ENCODE measurements at places on chromosomes 2 and 18. TPM values are rescaled to one million over a fixed set of nuclear protein-coding genes. Genes with fewer than 3 reads are reported as not detected.

- H3K27ac ChIP-seq, result no peak overlapping the region
- no peak for DNase-seq
- H3K27me3 ChIP-seq, result no peaks in the 10 kb centered on the region
- H3K36me3 ChIP-seq, result no peaks in the 10 kb centered on the region
Measured at GRCh38 chr2:165281387-165281786, 42.2 kb downstream of the SCN2A start.

Gene PPP1R1C
- total RNA-seq, result not detected

- no peaks in the 10 kb centered on the region for H3K4me1 ChIP-seq
- no peaks in the 10 kb centered on the region for H3K36me3 ChIP-seq
- H3K4me3 ChIP-seq, result no peak overlapping the region
- H3K27ac ChIP-seq, result no peak overlapping the region
- DNase-seq, result no peak
Measured at GRCh38 chr2:152548111-152548875, 169.0 kb downstream of the PRPF40A start.

DNA sequence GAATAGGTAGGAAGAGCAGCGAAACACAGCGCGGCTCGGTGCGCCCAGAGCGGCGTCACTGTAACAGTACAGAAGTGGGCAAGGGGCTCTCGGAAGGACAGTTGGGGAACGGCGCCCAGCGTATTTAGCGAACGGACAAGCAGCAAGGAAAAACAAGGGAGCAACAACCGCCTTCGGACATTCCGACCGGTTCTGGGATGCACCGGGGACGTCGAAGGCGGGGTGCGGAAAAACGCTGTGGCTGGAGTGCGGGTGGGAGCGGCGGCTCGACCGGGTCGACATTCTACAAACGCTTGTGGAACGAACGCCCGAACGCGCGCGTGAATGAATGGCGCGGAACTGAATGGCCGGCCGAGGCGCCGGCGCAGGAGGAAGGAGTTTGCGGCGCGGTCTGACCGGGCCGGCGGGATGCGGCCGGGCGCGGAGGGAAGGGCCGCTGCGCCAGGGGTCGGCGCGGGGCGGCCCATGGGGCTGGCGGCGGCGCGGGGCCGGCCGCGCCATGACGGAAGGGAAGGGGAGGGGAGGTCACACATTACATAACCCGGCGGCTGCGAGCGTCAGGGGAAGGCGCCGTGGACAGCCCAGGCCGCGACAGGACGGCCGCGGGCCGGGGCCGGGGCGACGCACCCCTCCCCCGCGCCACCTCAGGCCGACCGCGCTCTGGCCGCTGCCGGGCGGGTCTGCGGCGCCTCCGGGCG, 605 bp downstream of the REV1 start:
- peak overlapping the region; percentile 86 for H3K4me3 ChIP-seq
- H3K4me1 ChIP-seq, result peaks cover 42% of the 10 kb centered on the region
- H3K36me3 ChIP-seq, result peaks cover 13% of the 10 kb centered on the region
- peak overlapping the region; percentile 90 for H3K27ac ChIP-seq
- peak; percentile 47 for DNase-seq

- peaks cover 20% of the 10 kb centered on the region for H3K36me3 ChIP-seq
- no peak overlapping the region for H3K4me3 ChIP-seq
- H3K27ac ChIP-seq, result no peak overlapping the region
- no peaks in the 10 kb centered on the region for H3K27me3 ChIP-seq
- DNase-seq, result no peak
Measured at GRCh38 chr18:56934906-56935305, 212.0 kb upstream of the BOD1L2 start.

DNA sequence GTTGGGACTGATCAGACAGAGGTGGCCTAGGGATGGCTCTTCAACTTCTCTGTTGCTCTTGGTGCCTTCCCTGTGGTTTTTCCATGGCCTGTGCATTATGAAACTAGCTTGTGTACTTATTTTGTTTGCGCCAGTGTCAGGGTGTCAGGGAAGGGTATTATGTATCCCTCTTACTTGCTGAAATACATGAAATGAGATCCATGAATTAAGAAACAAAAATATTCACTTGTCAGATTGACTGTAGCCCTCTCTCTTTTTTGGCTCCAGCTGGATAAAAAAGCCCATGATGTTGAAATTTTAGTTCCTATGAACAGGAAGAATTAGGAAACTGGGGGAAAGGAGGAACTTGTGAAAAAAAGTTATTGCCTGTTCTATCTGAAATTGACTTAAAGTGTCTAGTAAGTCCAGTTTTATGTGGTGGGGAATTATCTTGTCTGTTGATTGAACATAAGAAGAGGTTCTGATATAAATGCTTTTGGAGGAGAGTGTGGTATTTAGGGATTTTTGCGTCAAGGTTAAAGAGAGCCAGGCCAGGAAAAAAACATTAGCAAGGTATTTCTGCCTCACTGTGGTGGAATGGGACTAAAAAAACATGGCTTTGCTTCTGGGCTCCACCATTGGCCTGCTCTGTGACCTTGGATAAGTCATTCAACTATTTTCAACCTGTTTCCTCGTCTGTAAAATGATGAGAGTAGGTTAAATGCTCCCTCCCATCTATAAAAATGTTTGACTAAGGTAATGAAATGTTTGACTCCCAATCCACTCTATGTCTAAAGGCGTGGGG, 12.0 kb downstream of the UGP2 start:
- no peak for DNase-seq
- peaks cover 12% of the 10 kb centered on the region for H3K36me3 ChIP-seq
- H3K4me3 ChIP-seq, result no peak overlapping the region
- no peak overlapping the region for H3K27ac ChIP-seq
- peaks cover 67% of the 10 kb centered on the region for H3K4me1 ChIP-seq

- H3K4me1 ChIP-seq, result no peaks in the 10 kb centered on the region
- H3K27me3 ChIP-seq, result peaks cover 5% of the 10 kb centered on the region
- no peak overlapping the region for H3K27ac ChIP-seq
- no peak overlapping the region for H3K4me3 ChIP-seq
- no peaks in the 10 kb centered on the region for H3K36me3 ChIP-seq
Measured at GRCh38 chr2:138744713-138745112, 35.5 kb downstream of the NXPH2 start.

Gene ANKRD29
- not detected for total RNA-seq

Gene DSG3
- not detected for total RNA-seq

GRCh38 chr2:178530625-178531142, 50.4 kb downstream of the PLEKHA3 start:
- H3K36me3 ChIP-seq, result peaks cover 65% of the 10 kb centered on the region
- H3K4me1 ChIP-seq, result peaks cover 46% of the 10 kb centered on the region
- H3K27me3 ChIP-seq, result no peaks in the 10 kb centered on the region
- no peak overlapping the region for H3K4me3 ChIP-seq
- H3K27ac ChIP-seq, result peak overlapping the region; percentile 15

- H3K27ac ChIP-seq, result no peak overlapping the region
- H3K36me3 ChIP-seq, result no peaks in the 10 kb centered on the region
- H3K27me3 ChIP-seq, result peaks cover 5% of the 10 kb centered on the region
- H3K4me1 ChIP-seq, result no peaks in the 10 kb centered on the region
- no peak for DNase-seq
- H3K4me3 ChIP-seq, result no peak overlapping the region
Measured at GRCh38 chr18:3748086-3748485, 298.1 kb downstream of the TGIF1 start.

DNA sequence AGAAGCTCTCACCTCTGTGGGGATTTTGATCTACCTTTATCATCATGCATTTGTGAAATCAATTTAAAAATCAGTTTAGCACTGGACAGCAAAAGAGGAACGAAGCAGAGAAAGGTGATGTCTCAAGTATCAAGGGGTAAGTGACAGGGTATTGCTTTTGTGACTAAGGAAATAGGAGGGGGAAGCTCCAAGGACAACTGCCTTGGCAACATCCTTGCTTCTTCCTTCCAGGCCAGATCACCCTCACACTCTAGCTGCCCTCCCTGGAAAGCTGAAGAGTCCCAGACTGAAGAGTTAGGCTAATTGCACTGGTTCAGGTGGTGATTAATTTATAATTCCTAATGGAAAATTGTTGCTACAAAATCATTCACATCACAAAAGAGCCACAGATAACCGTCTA, 859.1 kb upstream of the ACVR2A start:
- no peaks in the 10 kb centered on the region for H3K4me1 ChIP-seq
- no peak overlapping the region for H3K27ac ChIP-seq
- peaks cover 3% of the 10 kb centered on the region for H3K27me3 ChIP-seq
- H3K4me3 ChIP-seq, result no peak overlapping the region

- DNase-seq, result peak; percentile 73
- peaks cover 25% of the 10 kb centered on the region for H3K36me3 ChIP-seq
- H3K27ac ChIP-seq, result no peak overlapping the region
- no peaks in the 10 kb centered on the region for H3K4me1 ChIP-seq
Measured at GRCh38 chr2:54665436-54665856, 58.0 kb upstream of the EML6 start.

GRCh38 chr2:173692068-173692467, 273.1 kb downstream of the SP3 start:
- H3K4me3 ChIP-seq, result no peak overlapping the region
- H3K27me3 ChIP-seq, result peaks cover 3% of the 10 kb centered on the region
- no peak overlapping the region for H3K27ac ChIP-seq
- H3K36me3 ChIP-seq, result no peaks in the 10 kb centered on the region

- H3K27ac ChIP-seq, result peak overlapping the region; percentile 61
- H3K36me3 ChIP-seq, result peaks cover 13% of the 10 kb centered on the region
- H3K4me1 ChIP-seq, result peaks cover 5% of the 10 kb centered on the region
- no peaks in the 10 kb centered on the region for H3K27me3 ChIP-seq
Measured at GRCh38 chr2:47501374-47502200, 98.6 kb downstream of the MSH2 start.

DNA sequence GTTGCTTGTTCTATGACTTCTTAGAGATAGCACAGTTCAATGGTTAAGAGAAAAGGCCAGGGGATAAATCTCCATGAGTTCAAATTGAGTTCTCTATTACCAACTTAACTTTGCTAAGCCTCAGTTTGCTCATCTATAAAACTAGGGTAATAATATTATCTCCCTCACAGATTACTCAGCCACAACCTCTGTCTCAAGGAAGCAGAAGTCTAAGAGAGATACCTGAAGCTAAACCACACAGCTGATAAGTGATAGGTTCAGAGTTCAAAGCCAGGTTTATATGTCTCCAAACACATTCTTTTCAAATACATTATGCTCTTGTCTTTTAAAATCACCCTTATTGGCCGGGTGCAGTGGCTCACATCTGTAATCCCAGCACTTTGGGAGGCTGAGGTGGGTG, 287.7 kb downstream of the NBAS start:
- H3K36me3 ChIP-seq, result peaks cover 39% of the 10 kb centered on the region
- no peak overlapping the region for H3K27ac ChIP-seq

DNA sequence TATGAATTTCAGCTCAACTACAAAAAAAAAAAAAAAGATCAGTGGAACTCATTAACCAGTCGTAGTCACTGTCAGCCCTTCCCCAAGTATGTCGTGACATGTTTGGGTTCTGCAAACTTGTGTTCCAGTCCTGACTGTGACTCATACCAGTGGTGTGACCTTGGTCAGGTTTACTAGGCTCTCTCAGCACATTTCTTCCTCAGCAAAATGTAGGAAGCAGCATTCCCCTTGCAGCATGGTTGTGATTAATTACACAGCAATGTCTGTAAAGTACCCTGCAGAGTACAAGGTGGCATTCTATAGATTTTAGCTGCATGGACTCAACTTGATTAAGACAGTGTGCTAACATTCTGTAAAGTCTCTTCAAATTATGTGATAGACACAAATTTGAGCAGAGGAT, 156.9 kb downstream of the LAMA1 start:
- no peak for DNase-seq
- no peaks in the 10 kb centered on the region for H3K36me3 ChIP-seq
- H3K4me3 ChIP-seq, result no peak overlapping the region
- H3K4me1 ChIP-seq, result no peaks in the 10 kb centered on the region
- H3K27me3 ChIP-seq, result no peaks in the 10 kb centered on the region

DNA sequence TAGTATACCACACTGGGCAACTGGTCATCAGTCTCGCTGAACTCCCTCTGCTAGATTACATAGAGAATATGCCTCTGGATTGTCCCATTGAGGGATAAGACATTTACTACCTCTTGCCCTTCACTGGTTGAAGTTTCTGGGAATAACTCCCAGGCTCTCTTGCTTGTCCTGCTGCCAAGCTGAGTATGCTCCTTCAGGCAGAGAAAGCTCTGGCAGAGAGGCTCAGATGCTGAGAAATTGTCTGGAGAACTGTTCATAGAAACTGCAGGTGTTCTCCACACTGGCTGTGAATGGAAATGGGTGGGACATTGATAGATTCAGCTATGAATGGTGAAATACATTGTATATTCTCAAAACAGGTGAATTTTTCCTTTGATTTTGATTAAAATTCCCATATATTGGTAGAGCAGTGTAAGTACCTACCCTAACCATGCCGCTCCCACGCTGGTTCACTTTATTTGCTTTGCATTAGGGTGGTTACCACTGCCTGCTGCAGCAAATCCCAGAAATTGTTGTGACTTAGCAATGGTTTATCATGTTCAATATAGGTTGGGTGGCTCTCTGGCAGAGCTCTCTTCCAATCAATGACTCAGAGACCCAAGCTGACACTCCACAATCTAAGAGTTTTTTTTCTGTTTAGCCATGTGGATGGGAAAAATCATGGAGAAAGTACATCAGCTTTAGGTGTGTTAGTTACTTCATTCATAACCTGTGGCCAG, 36.7 kb downstream of the FAM117B start:
- H3K4me1 ChIP-seq, result peaks cover 80% of the 10 kb centered on the region
- peaks cover 4% of the 10 kb centered on the region for H3K36me3 ChIP-seq
- DNase-seq, result no peak
- no peak overlapping the region for H3K4me3 ChIP-seq
- H3K27ac ChIP-seq, result no peak overlapping the region

GRCh38 chr2:191148791-191149190, 2.0 kb downstream of the STAT4 start:
- H3K27ac ChIP-seq, result peak overlapping the region; percentile 97
- no peaks in the 10 kb centered on the region for H3K27me3 ChIP-seq
- peaks cover 41% of the 10 kb centered on the region for H3K36me3 ChIP-seq
- H3K4me3 ChIP-seq, result peak overlapping the region; percentile 91
- H3K4me1 ChIP-seq, result peaks cover 56% of the 10 kb centered on the region

DNA sequence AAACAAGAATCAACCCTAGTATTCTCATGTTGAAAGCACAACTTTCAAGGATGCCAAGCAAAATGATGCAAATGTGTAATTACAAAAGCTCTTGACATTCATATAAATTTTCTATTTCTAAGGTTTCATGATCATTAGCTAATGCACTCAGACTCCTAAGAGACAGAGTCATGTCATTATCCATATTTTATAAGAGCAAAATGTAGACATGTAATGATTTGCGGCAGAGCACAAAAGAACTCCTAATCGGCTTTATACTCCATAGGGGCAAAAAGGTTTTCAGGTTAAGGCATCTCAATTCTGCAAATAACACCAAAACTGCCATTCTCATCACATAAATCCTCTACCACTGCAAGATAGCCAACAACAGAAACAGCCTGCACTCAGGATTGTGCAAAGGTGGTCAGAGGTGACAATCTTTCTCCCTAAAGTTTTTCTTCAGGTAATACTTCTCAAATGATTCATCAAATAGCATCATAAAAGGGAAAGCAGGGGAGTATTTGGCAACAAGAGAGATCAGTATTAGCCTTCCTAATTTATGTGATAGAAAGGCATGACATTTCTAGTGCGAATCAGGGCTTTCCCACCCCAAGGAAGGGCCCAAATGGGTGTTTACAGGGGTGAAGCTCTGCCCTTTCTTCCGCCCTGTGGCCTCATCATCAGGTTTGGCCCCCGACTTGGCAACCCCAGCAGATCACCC, 64.7 kb downstream of the STK39 start:
- no peaks in the 10 kb centered on the region for H3K27me3 ChIP-seq
- H3K4me1 ChIP-seq, result peaks cover 63% of the 10 kb centered on the region
- no peak for DNase-seq
- no peak overlapping the region for H3K27ac ChIP-seq

Gene LAMA1
- total RNA-seq, result not detected
